A172 (cell line): ENCODE measurements at places on chromosomes 11 and 22.

GRCh38 chr11:100003985-100004384, 683.1 kb upstream of the ARHGAP42 start:
- no peak for DNase-seq

DNA sequence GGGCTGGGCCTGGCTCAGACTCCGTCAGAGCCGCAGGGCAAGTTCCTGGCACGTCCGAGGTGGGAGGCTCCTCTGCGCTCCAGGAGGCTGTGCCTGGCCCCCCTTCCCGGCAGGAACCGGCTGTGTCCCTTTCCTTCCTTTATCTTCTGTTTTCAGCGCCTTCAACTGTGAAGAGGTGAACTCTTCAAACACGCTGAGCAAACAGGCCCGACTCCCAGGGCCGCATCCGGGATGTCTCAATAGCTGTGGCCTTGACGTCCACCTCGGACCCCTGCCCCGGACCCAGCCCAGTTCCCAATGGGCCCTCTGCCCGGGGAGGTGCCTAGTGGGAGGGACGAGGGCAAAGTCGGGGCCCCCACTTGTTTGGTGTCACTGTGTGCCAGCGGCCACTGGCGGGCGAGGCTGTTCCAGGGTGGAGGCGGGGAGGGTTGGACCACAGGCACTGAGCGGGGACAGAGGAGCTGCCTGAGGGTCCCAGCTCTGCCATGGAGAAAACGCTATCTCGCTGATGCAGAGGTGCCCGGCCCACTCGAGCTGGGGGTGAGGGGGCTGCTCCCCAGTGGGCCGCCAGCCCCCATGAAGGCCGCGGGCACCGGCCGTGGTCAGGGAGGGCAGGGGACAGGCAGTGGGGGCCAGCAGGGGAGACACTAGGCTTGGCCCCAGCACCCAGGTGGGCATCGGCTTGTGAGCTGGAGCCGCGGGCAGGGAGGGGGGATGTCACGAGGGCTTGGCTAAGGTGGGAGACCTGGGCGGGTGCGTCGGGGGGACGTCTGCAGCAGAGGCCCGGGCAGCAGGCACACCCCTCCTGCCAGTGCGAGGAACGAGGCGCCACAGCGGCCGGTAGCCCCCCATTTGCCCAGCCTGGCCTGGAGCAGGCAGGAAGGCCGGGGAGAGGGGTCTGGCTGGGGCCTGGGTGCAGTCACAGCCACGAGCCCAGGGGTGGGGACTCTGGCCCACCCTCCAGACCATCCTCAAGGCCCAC, 2.7 kb upstream of the MUC5B start:
- DNase-seq = no peak

GRCh38 chr22:38214302-38215056, 12.7 kb downstream of the MAFF start:
- DNase-seq = no peak

GRCh38 chr22:34738661-34739400, 327.1 kb upstream of the ISX start:
- no peak for DNase-seq

GRCh38 chr11:20511982-20512381, 87.4 kb upstream of the SLC6A5 start:
- DNase-seq = no peak

- no peak for DNase-seq
These were observed 9.5 kb upstream of the PKNOX2 start for GRCh38 chr11:125155100-125155444.

DNA sequence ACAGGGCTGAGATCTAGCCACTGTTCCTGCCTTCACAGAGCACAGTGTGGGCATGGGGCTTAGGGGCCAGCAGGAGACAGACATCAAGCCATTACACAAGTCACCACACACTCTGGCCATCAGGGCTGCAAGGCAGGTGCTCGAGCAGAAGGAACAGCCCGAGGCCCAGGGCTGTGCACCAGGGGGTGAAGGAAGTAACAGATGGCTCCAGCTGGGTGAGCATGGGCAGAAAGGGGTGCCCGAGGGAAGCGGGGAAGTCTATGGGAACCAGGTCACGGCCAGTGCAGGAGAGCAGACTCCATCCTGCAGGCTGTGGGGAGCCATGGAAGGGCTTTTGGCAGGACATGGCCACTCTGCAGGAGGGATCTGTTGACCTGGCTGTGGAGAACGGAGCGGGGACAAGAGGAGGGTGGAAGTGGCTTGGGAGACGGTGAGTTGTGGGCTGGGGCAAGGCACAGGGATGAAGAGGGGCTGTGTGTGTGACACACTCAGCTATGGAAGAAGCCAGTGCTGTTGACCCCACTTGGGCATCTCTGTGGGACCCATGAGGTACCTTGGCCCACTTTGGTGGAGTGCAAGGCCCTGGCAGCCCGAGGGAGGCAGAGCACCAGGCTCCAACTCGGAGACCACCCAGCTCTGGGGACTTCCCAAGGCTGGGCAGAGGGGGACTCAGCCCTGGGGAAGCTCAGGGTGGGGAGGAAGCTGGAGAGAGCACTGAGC, 3.6 kb downstream of the C11orf68 start:
- no peak for DNase-seq

DNA sequence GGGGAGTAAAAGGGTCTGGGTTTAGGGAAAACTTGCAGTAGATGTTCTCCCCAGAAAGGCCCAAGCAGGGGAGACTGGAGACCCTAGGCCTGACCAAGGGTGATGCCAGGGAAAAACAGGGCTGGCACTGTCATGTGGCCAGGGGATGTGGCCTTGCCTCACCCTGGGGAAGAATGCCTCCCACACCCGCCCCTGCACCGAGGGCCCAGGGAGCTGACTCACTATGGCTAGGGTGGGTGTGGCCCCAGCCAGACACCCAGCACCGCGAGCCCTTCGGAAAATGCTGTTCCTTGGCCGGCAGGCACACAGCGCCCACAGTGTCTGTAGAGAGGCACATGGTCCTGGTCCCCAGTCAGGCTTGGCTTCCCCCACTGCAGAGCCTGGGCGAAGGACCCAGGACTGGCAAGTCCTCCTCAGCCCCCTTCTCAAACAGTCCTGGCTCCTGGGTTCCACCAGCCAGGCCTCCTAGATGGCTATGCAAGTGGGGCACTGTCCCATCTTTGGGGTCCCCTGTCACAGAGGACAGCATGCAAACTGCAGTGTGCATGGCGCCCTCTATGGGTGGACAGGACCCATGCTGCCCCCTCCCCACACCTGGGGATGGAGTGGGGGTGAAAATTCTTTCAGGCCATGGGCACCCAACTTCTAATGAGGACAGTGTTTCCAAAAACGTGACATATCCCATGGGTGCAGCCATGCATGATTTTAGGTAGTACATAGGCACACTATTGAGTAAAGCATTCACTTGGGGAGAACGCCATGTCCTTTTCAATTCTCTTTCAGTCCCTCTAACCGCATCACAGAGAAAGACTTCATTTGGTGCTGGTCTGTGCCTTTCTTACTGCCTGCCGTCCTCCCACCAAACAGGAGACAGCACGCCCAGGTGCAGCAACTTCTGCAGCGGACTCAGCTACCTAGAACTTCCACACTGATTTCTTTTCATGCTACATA, 15.2 kb downstream of the TMPRSS5 start:
- peak; percentile 87 for DNase-seq

- peak; percentile 23 for DNase-seq
These were observed 130.8 kb downstream of the CEP164 start for GRCh38 chr11:117458275-117459122.

DNA sequence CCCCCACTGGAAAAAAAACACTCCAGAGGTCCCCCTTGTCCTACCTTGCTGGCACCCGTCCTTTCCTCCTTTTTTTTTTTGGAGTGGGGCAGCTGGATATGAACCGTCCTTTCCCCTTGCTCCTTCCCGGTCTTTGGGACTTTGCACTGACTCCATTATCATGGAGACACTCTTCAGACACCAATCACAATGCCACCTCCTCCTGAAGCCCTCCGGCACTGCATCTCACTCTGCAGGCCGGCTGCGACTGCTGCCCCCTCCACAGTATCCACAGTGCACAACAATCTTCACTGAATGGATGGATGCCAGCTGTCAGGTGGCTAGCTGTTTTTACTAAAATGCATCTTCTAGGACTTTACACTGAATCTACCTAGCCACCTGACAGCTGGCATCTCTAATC, 12.7 kb upstream of the RGL4 start:
- DNase-seq = no peak

- no peak for DNase-seq
These were observed 25.1 kb downstream of the CD6 start for GRCh38 chr11:60996381-60997138.

GRCh38 chr11:97794876-97795275, 1225.9 kb upstream of the CNTN5 start:
- no peak for DNase-seq

DNA sequence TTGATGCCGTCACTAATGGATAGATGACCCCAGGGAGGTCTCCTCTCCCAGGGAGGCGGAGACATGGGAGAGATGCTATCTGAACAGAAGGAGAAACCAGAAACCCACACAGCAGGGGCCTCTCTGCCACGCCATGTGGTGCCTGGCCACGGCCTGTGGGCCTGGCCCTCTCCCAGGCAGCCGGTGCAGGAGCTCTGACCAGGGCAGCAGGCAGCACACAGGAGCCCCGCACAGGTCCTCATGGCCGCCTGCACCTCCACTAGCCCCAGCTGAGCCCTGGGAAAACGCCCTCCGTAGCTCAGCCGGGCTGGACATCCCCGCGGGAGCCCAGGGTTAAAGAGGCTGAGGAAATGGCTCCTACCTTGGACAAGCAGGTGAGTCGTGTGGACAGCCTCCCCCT, 19.8 kb downstream of the IGSF9B start:
- DNase-seq = no peak

DNA sequence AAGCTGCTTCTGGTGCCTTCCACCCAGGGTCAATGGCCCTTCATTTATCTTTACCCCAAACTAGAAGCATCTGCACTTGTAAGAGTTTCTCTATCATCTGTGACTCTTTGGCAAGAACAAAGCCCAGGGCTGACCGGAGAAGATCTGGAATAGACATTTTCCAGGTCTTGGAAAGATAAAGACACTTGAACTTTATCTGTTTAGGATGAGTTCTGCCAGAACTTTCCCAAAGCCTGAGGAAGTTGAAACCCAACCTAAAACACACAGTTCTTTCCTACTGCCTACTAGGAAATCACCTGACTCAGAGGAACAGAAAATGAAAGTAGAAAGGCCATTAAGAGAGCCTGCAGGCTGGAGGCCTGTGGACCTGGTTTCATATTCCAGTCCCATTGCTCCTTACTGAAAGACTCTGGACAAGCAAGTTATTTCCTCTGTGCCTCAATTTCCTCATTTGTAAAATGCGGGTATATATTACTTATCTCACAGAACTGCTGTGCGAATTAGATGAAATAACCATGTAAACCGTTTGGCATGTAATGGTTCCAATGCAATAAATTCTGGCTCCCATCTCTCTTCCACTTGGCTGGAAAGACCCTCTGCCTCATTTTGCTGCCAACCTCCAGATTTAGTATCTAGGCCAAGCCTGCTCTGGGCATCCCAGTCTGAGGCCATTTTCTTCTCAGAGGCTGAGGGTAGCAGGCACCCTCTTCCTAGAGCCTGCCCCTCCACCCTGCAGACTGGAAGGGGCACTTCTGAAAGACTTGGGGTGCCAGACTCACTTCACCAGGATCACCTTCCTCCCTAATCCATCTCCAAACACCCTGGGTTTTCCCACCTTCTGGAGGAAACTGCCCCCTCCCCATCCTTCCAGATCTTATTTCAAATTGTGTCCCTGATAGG, 1.2 kb downstream of the UBE2L6 start:
- DNase-seq = peak; percentile 48

- peak; percentile 56 for DNase-seq
These were observed 5.4 kb downstream of the TNRC6B start for GRCh38 chr22:40183029-40183581.

- no peak for DNase-seq
These were observed 85.1 kb downstream of the SOX6 start for GRCh38 chr11:16271258-16271657.

DNA sequence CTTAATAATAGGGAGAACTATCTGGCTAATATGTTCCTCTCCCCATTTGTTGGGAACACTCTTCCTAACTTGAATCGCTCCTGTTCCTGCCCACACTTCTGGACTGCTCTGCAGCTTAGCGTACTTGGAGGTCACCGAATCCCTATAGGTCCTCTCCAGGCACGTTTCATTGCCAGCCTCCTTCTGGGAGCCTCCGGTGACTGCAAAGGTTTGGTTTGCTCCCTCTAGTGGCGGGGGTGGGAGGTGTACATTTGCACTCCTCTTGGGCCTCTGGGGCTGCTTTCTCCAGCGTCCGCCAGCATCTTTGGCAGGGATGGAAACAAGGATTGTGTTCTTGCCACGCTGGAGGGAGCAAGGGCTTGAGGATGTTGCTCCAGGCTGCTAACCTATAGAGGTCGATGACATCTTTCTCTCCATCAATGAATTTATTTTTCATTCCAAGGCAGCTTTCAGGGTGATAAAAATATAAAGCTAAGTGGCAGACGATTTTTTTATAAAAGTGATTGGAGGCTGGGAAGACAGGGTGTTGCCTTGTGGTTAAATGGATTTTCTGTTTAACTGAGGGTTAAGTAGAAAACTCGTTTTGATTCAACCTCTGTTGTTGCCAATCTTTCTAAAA, 48.7 kb downstream of the TSPAN18 start:
- DNase-seq = peak; percentile 68

DNA sequence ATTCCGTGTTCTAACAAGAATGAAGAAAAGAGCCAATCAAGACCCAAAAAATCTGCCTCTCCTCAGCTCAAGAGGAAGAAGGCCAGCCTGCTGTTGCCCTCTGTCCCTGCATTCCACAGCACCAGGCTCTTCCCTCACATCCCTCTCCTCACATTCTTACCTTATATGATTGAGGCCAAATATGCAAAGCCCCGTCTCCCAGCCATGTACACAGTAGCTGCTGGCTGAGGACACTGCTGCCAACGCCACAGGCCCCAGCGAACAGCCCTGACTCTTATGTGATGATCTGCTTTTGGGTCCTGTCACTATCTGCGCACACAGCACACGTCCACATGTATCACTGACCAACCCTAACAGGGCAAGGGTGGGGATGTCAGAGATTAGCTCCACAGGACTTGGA, 60.2 kb downstream of the MICAL3 start:
- DNase-seq = no peak

DNA sequence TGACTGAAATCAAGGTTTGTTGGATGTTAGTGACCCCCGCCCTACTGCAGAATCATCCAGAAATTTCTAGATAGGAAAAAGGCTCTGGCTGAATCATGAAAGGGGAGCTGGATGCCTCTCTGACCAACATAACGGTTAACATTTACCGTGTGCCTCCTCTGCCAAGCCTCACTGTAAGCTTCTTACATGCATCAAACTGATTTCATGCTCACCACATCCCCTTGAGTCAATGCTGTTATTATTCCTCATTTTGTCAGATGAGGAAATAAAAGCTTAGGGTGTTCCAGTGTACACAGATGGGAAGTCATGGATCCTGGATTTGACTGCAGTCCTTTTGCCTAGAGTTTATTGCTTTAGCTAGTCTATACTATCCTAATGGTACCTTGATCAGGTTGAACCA, 5.9 kb upstream of the HMOX1 start:
- no peak for DNase-seq

DNA sequence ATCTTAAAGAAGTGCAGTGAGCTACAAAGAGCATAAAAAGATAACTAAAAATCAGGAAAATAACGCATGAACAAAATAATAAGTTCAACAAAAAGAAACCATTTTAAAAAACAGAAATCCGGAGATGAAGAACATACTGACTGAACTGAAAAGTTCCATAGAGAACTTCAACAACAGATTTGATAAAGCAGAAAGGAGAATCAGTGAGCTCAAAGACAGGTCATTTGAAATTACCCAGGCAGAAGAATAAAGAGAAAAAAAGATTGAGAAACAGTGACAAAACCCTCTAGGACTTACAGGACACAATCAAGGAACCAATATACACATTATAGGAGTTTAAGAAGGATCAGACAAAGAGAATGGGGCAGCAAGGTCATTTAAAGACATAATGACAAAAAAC, 334.3 kb downstream of the NTM start:
- no peak for DNase-seq

GRCh38 chr11:118112711-118113430, 26.1 kb upstream of the SMIM35 start:
- no peak for DNase-seq
